ENCODE measurements at places on chromosomes 7 and 10. TPM values are rescaled to one million over a fixed set of nuclear protein-coding genes. Genes with fewer than 3 reads are reported as not detected.

MEOX2 gene
- total RNA-seq, result 19.7 TPM

MRLN gene
- total RNA-seq, result not detected

ALDH18A1 gene
- 38.2 TPM for total RNA-seq

LRRC18 gene
- total RNA-seq, result not detected

Data from breast epithelium (tissue), 4 donors.